ENCODE measurements at places on chromosomes 4 and X.
A peak's percentile ranks its signal among the peaks of the same experiment; 100 is the strongest.

- peaks cover 18% of the 10 kb centered on the region for H3K4me1 ChIP-seq
- H3K4me3 ChIP-seq = no peak overlapping the region
- H3K36me3 ChIP-seq = peaks cover 14% of the 10 kb centered on the region
Observed at GRCh38 chrX:119579414-119579813, 5.1 kb downstream of the UBE2A start.

DNA sequence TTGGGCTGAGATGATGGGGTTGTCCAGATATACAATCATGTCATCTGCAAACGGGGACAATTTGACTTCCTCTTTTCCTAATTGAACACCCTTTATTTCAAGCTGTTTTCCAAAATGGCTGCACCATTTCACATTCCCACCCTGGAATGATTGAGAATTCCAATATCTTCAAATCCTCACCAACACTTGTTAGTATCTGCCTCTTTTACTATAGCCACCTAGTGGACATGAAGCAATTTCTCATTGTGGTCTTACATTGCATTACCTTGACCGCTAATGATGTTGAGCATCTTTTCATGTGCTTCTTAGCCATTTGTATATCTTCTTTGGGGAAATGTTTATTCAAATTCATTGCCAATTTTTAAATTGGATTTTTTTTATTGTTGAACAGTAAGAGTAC is 364.8 kb downstream of the SMARCA1 start:
- no peak for DNase-seq
- no peak overlapping the region for H3K27ac ChIP-seq
- H3K27me3 ChIP-seq = no peaks in the 10 kb centered on the region
- H3K4me3 ChIP-seq = no peak overlapping the region
- H3K4me1 ChIP-seq = no peaks in the 10 kb centered on the region

DNA sequence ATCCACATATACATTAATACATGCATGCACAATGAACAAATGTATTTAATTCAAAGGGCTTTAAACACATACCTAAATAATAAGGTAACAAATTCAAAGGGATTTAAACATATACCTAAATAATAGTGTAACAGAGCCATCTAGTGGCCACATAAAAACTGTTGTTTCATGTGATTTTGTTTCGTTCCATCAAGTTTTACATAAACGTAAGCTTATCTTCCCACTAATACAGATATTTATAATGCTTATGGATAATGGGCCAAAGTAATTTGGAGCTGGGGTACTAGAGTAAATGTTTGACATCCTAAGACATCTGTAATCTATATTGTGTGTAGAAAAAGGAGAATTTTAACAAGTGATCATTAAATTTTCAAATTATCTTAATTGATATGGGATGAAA is 82.3 kb downstream of the PRSS12 start:
- peaks cover 31% of the 10 kb centered on the region for H3K27me3 ChIP-seq
- H3K4me1 ChIP-seq = peaks cover 3% of the 10 kb centered on the region
- no peak overlapping the region for H3K27ac ChIP-seq
- no peak for DNase-seq
- H3K36me3 ChIP-seq = no peaks in the 10 kb centered on the region

GRCh38 chr4:111789901-111790640 is 355.2 kb upstream of the FAM241A start:
- H3K4me3 ChIP-seq = no peak overlapping the region
- H3K27me3 ChIP-seq = peaks cover 31% of the 10 kb centered on the region

DNA sequence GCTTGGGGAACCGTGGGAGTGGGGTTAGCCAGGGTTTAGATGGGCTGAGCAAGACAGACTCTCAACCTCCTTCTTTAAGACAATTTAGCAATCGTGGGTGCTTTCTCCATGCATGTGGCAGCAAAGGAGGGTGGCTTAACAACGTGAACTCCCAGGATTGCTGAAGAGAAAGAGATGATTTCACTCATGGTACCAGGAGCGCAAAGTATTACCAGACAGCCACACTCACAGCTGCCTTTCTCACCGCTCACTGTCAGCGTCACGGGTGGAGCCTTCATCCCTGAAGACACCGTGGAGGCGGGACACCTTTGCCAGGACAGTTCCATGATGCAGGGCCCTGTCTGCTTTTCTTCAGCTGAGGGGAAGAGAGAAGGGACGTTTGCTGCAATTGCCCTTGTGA is 212.5 kb upstream of the PSAPL1 start:
- H3K4me1 ChIP-seq = no peaks in the 10 kb centered on the region
- no peaks in the 10 kb centered on the region for H3K36me3 ChIP-seq
- peaks cover 35% of the 10 kb centered on the region for H3K27me3 ChIP-seq
- no peak for DNase-seq
- no peak overlapping the region for H3K27ac ChIP-seq
- no peak overlapping the region for H3K4me3 ChIP-seq

- no peaks in the 10 kb centered on the region for H3K27me3 ChIP-seq
- H3K4me3 ChIP-seq = no peak overlapping the region
- no peaks in the 10 kb centered on the region for H3K4me1 ChIP-seq
- no peak for DNase-seq
- H3K27ac ChIP-seq = peak overlapping the region; percentile 42
- no peaks in the 10 kb centered on the region for H3K36me3 ChIP-seq
Observed at GRCh38 chr4:137635601-137636000, 103.3 kb upstream of the PCDH18 start.

DNA sequence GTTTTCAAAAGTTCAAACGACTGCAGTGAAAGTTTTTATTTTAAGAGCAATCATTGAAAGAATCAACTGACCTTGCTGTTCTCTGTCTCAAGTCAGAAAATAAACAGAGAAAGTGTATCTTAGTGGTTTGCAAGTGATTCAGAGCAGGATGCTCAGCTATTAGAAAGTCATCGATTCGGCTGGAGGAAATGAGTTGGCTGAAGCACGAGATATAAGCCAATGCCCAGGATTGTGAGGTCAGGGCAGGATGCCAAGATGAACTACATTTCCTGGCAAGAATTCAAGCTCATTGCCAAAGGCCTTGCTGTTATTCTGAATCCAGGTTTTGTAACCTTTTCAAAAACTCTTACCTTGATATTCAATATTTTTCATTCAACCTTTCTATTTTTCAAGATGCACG is 541.4 kb upstream of the BOD1L1 start:
- no peak overlapping the region for H3K4me3 ChIP-seq
- H3K36me3 ChIP-seq = no peaks in the 10 kb centered on the region
- peaks cover 12% of the 10 kb centered on the region for H3K4me1 ChIP-seq
- no peak overlapping the region for H3K27ac ChIP-seq
- no peaks in the 10 kb centered on the region for H3K27me3 ChIP-seq
